ENCODE measurements at places on chromosomes 1 and 21.

DNA sequence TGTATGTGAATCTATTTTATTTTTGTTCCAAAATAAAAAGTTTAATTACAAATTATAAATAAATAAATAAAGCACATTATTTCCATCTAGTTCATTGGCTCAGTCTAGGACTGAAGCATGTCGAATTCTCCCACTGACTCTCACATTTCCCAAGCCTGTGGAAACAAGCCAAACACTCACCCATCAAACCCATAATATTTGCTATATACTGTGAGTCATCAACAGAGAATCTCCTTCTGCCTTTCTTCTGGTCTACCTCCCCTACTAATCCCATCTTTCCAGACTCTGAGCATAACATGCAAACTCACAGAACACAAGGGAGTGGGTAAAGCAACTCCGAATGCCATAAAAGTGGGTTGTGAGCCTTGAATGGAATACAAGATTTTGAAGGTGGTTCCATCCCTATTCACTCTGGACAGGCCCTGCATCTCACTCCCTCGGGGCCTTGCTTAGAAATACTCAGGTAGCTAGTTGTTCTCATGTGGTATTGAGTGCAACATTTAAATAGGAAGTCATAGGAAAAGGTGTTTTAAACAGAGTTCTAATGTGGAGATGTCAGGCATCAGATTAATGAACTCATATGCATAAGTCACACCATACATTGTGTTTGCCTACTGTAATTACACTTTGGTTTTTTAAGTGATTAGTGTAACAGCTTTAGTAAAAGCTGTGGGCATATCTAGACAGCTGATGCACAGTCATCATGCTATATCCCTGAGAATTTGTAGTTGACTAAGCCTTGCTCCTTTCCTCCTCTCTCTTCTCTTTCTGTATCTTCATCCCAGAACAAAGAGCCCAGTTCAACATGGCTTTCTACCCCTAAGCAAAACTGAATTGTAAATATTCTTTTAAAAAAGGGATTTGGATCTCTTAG lies 47.0 kb downstream of the F5 start:
- no peak for DNase-seq

GRCh38 chr1:107138166-107138565 lies 2.7 kb upstream of the NTNG1 start:
- DNase-seq = no peak

GRCh38 chr1:44884746-44885145 lies 41.7 kb upstream of the PTCH2 start:
- no peak for DNase-seq

- no peak for DNase-seq
Observed at GRCh38 chr1:102833151-102833550, 275.2 kb downstream of the COL11A1 start.

GRCh38 chr1:2110738-2111673 lies 60.8 kb downstream of the PRKCZ start:
- DNase-seq = no peak

- no peak for DNase-seq
Observed at GRCh38 chr1:8666389-8667167, 150.9 kb downstream of the RERE start.

DNA sequence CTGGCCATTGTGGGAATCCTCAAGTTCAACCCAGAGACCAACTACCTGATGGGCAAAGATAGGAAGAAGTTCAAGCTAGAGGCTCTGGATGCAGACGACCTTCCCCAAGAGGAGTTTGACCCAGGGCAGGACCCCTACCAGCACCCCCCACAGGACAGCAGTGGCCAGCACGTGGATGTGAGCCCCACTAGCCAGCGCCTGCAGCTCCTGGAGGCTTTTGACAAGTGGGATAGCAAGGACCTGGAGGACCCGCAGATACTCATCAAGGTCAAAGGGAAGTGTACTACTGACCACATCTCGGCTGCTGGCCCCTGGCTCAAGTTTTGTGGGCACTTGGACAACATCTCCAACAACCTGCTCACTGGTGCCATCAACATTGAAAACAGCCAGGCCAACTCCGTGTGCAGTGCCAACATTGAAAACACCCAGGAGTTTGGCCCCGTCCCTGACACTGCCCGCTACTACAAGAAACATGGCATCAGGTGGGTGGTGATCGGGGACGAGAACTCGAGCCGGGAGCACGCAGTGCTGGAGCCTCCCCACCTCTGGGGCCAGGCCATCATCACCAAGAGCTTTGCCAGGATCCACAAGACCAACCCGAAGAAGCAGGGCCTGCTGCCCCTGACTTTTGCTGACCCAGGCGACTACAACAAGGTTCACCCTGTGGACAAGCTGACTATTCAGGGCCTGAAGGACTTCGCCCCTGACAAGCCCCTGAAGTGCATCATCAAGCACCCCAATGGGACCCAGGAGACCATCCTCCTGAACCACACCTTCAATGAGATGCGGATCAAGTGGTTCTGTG lies 30.6 kb upstream of the GPR137B start:
- DNase-seq = no peak

- DNase-seq = no peak
Observed at GRCh38 chr1:95641386-95641785, 407.4 kb downstream of the RWDD3 start.

- peak; percentile 23 for DNase-seq
Observed at GRCh38 chr1:66402194-66402593, 131.8 kb upstream of the SGIP1 start.

- DNase-seq = peak; percentile 50
Observed at GRCh38 chr1:10209905-10210810, at the start of gene KIF1B. KIF1B (plus strand) TSS chr1:10210570; CDS start chr1:10232329, 21,759 bp downstream.

GRCh38 chr1:151811181-151811580 lies 6.0 kb upstream of the LINGO4 start:
- no peak for DNase-seq

DNA sequence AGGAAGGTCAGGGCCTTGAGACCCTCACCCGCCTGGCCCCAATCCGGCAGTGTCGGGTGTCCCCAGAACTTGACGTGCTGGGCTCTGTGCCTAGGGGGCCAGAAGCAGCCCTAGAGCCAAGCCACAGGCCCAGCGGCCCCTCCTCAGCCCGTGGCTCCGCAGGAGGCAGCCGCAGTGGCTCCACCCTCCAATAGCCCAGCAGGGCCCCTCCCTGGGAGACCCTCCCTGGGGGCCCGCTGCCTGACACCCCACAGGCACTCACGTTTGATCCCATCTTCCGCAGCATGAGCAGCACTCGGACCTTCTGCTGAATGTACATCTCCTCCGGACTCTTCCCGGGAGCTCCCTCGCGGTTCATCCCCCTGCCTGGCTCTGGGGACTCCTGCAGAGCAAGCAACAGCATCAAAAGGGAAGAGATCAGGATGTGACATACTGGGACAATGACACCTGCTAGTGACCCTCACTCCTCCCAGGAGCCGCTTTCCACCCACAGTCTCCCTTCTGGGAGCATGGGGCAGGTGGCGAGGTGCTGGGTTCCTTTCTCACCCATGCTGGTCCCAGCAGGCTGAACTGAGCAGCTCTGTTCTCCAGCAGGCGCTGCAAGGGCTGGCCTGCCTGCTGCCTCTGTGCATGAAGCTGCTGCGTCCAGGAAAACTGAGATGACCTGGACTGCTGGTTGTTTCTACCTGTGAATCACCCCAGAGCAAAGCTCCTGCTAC lies 38.2 kb downstream of the CTNNBIP1 start:
- no peak for DNase-seq

- DNase-seq = no peak
Observed at GRCh38 chr1:2415801-2416208, 3.4 kb upstream of the PEX10 start.

GRCh38 chr1:88659552-88659951 lies 24.5 kb upstream of the PKN2 start:
- DNase-seq = no peak

DNA sequence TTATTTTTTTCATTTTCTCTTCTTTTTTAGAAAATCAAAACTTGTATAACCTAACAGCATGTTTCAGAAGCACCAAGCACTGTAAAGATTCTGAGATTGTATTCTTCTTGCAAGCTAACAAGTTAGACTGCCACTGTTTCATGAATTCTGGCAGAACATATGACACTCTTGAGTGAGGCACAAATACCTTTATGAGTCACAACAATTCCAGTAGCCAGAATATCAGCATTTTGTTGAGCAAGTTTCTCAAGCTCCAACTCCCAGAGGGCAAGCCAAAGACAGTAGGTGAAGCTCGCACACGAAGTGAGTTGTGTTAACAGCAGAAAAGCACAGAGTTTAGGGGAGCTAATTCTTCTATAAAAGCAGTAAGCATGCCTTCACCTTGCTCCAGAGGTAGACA lies 268.8 kb upstream of the NCAM2 start:
- DNase-seq = no peak

DNA sequence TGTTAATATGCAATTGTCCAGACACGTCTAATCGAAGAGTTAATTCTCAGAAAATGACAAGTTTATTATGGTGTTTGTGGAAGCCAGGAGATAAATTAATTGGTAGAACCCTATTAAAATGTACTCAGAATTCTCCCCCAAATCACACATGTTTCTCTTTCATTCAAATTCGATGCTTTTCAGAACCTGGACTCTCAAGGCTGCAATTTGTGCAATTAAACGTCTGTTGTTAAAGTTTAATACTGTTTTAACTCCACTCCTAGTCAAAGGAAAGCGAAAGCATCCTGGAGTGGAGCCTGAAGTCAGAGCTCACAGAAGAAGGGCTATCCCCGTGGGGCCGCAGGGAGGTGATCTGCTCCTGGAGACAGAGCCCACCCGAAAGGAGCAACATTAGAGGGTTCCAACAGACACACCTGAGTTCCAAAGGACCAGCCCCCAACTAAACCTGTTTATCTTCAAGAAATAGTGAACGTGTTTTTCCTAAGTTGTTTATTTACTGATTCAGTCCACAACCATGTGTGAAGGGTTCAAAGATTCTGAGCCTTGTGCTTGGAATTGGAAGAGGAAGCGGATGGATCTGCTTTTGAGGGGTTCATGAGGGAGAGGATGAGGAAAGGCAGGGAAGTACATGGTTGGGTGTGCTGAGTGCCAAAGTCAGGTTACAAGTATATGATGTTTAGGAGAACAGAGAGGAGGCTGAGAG lies 68.0 kb upstream of the AKT3 start:
- DNase-seq = no peak

DNA sequence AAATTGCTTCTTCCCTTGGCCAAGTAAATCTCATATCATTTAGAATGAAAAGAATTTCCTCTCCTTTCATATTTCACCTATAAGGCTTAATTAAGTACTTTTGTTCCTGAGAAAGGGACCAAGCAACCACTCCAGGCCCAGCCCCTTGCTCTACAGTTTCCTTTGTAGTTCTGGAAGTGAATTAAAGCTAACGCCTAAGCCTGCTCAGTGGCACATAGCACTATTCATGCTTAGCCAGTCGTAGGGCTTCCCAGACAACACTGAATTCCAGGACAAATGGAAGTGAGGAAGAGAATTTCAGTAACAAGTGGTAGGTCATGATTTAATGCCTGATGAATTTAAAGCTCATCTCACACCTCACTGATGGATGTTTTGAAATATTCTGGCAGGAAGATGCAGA lies 73.3 kb downstream of the RPAP2 start:
- DNase-seq = no peak

DNA sequence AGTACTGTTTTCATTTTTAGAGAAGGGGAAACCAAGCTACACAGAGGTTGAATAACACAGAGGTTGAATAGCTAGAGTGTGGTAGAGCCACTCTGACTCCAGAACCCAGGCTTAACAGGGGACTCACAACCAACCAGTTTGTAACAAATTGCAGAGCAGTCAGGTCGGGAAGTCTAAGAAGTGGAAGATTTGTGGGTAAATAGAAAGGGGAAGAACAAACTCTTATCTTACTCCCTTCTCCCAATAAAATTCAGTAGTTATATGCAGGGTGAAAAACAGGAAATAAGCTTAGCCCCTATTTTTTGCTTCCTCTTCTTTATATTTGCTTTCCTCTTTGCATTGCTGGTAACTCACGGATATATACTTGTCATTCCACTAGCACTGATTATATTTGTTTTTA lies 23.2 kb downstream of the CDC42 start:
- no peak for DNase-seq

- DNase-seq = no peak
Observed at GRCh38 chr1:1358433-1359271, at the start of gene MXRA8. MXRA8 (minus strand) TSS chr1:1358555; CDS start chr1:1358504, 51 bp downstream.

DNA sequence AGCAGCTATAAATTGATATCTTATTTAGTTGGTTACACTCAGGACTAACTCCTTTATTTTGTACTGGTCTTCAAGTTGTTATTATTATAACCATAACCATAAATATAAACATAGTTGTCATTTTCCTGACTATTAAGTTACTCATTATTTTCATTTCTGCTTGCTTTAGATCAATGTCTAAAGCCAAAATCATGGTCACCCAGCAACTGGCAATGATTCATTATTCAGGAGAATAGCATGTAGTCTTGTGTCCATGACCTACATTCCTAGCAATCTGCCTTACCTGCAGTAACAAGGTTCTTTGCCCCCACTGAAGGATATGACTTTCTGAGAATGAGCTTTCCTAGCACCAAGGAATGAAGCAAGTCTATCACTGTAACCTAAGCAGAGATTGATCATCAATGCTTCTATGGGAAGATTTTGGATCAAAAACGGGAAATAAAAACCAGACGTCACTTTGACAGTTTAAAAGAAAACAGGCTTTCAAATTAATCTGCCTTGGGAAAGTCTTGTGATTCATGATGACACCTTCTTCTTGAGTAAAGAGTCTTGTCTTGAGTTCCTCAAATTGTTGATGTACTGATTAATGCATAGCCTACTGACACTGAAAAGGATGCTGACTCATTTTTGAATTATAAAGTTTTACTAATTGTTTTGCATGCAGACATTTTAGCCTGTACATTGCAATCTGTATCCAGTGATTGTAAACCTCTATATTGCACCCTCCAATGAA lies 203.3 kb upstream of the IVNS1ABP start:
- no peak for DNase-seq

- DNase-seq = no peak
Observed at GRCh38 chr1:207069061-207069460, 16.0 kb downstream of the PFKFB2 start.

GRCh38 chr1:183901748-183902330 lies 96.9 kb downstream of the RGL1 start:
- DNase-seq = no peak

GRCh38 chr1:160978510-160978927 lies 23.9 kb upstream of the ITLN2 start:
- no peak for DNase-seq

DNA sequence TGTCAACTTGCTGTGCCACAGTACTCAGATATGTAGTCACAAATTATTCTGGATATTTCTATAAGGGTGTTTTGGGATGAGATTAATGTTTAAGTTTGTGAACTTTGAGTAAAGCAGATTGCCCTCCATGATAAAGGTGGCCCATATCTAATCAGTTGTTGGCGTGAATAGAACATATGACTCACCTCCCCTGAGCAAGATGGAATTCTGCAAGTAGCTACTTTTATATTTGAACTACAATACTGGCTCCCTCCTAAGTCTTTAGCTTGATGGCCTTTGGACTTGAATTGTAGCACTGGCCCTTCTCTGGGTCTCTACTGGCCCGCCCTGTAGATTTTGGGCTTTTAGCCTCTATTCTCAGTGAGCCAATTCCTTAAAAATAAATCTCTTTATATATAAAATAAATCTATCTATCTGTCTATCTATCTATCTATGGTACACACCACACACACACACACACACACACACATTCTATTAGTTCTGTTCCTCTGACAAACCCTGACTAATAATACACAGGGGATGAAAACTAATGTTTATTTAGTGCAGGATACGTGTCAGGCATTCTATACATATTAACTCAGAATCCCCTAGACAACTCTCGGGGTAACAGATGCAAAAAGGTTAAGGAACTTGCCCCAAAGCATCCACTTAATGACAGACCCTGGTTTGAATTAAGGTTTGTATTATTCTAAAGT lies 37.9 kb upstream of the PDC start:
- DNase-seq = no peak
